Forelimb muscle (tissue), 1 donor: ENCODE measurements at places on chromosomes 13 and 19. TPM values are rescaled to one million over a fixed set of nuclear protein-coding genes. Genes with fewer than 3 reads are reported as not detected.

EID2B gene
- 2.0 TPM for polyA plus RNA-seq

RAB3A gene
- polyA plus RNA-seq = 4.2 TPM

ZNF616 gene
- 9.1 TPM for polyA plus RNA-seq

ZNF439 gene
- 4.4 TPM for polyA plus RNA-seq

ZNF816 gene
- polyA plus RNA-seq = 6.6 TPM

LENG1 gene
- 8.1 TPM for polyA plus RNA-seq

PPFIA3 gene
- polyA plus RNA-seq = 7.8 TPM

ZNF473 gene
- polyA plus RNA-seq = 7.3 TPM

ZNF93 gene
- polyA plus RNA-seq = 11.5 TPM

ZNF541 gene
- polyA plus RNA-seq = 0.08 TPM

SLC1A6 gene
- 0.20 TPM for polyA plus RNA-seq

COPE gene
- polyA plus RNA-seq = 74.9 TPM

PPM1N gene
- polyA plus RNA-seq = 1.0 TPM

ZNF569 gene
- 8.3 TPM for polyA plus RNA-seq

OR10H5 gene
- 0.04 TPM for polyA plus RNA-seq

RAB20 gene
- polyA plus RNA-seq = 1.8 TPM

DNA sequence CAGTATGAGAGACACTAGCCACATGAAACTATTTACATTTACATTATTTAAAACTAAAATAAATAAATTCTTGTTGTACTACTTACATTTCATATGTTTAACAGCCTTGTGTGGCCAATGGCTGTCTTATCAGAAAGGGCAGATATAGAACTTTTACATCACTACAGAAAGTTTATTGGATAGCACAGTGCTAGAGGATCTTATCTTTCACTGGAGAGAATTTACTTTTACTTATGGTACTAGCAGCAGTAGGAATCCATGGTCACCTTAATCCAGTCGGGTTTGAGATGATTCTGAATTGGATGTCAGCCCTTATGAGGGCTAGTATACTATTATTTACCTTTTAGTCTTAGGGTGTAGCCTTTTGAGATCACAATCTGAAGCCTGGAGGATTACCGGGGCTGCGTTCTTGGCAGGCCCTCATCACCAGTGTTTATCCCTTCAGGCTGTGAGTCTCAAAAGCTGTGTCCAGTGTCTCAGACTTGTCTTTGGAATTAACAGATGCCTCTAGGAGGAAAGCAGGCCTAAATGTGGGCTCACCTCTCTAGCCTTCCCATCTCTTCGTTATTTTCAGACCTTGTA lies 21.7 kb downstream of the IFT88 start:
- no peak for DNase-seq

GRCh38 chr13:79226938-79227337 lies 179.1 kb downstream of the RBM26 start:
- DNase-seq = no peak

DNA sequence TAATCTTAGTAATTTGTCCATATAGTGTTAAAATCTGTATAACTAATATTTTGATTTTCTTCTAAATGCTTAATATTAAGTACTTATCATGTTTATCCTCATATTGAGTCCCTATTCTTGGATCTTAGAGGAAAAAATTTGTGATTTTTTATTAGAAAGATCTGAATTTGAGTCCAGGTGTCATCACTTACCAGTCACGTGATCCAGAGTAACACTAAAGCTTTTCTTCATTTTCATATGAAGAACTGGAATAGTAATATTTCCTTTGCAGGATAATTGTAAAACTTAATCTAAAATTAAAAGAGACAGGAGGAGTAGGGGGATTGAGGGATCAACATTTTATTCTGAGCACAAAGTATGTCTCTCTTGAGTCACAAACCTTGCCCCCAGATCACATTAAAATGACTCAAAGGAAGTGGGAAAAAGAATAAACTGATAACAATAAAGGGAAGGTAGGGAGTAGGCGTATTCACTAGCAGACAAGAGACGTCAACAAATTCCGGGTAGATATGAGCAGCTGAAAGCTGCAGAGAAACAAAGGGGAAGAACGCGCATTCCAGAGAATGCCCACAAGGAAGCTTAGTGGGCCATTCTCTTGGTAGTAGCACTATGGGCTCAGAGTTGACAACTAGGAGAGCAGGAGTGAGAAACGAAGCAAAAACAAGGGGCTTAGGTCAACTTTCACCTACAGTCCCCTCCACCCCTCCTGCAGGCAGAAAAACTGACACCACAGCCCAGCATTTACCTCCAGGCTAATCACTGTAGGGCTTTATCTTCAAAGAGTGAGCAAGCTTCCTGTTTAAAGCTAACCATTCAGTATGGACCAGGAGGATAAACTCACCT lies 123.1 kb downstream of the SPRY2 start:
- no peak for DNase-seq

DNA sequence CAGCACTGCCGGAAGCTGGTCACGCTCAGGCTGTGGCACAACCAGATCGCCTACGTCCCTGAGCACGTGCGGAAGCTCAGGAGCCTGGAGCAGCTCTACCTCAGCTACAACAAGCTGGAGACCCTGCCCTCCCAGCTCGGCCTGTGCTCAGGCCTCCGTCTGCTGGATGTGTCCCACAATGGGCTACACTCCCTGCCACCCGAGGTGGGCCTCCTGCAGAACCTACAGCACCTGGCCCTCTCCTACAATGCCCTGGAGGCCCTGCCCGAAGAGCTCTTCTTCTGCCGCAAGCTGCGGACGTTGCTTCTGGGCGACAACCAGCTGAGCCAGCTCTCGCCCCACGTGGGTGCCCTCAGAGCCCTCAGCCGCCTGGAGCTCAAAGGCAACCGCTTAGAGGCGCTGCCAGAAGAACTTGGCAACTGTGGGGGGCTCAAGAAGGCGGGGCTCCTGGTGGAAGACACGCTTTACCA lies 3.2 kb upstream of the MAP2K7 start:
- no peak for DNase-seq

DNA sequence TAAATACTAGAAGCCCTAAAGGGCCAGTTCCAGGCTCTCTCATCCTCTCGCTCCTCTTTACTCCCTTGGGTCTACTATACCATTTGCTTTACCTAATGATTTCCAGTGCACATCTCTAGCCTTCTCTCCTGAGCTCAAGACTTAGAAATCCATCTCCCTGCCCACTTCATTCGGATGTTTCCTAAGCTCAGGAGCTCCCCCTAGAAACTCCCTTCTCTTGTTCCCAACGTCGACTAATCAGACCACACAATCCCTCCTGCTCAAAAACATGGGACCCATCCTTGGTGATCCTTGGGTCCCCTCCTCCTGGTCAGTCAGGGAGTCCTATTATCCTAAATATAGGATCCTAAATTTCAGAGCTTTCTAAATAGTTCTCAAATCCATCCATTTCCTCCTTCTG lies 21.1 kb upstream of the STK24 start:
- no peak for DNase-seq

DNA sequence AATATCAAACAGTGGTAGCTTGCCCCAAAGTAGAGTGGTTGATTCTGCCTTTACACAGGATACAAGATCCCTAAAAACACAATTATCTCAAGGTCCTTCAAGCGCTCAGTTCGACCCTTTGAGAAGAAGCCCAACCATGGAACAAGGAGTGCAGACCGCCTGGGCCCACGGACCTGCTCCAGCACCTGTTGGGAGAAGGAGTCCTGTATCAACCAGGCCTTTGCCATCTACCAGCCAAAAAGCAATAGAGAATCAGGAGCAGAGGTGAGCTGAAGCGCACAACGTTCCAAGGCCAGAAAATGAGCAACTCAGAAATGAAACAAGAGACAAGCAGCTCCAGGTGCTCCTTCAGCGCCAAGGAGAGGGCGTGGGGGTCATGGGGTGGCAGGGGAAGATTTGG lies 6.3 kb upstream of the LILRB3 start:
- DNase-seq = no peak

DNA sequence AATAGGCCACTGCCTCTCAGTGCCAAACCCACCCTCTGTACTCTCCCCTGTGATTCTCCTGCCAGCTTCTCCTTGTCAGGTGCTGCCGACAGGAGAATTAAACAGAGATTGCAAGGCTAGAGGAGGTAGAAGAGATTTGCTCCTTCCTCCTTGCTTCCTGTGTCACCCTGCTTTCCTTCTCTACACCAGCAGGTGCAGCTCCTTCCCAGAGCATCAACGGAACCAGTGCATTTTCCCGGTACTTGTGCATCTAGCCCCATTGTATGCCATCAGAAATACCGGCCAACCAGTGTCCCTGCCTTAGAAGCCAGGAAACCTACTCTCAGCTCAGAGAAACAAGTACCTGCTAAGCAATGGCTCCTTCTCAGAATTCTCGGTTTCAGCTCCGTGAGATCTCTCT lies 253.2 kb downstream of the SUCLA2 start:
- no peak for DNase-seq

DNA sequence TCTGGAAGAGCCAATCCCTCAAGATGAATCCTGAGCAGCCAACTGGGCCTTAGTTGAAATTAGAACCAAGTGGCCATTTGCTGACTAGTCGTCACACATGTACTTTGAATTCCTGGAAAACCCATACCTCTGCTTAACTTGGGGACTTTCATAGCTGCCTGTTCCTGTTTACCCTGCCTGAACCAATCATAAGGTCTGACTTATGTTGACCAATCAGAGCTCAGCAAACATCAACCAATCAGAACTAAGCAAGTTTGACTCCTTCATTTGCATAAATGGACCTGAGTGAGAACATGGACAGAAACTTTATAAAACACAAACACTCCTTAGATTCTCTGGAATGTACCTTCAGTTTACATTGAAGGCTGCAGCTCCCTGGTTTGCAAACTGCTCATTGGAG lies 50.8 kb downstream of the LATS2 start:
- no peak for DNase-seq

DNA sequence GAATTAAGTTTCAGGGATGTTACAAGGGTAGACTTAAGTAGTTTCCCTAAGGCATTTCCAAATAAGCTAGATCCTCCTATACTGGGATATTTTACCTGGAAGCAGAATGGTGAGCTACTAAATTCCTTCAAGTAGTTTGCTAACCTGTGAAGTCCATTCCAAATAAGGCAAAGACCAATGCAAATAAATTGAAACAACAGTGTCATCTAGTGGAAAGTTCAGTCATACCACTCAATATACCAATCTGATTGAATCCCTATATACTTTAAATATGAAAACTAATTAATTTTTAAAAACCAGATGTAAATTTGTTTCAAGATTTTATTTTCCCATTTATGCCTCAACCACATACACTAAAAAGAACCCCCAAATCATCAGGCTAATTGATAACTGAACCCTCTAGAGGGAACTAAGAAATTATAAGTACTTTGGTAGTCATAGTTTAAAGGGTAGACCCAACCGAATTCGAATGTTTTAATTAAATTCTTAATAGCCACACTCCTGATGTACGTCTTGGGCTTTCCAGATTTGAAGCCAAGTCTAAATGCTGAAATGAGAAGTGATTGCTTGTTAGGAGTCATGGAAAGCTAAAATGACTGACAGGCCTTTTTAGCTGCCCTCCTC lies 223.7 kb downstream of the TBC1D4 start:
- no peak for DNase-seq

- no peak for DNase-seq
These were observed 82.5 kb downstream of the CHST8 start for GRCh38 chr19:33704271-33704670.

GRCh38 chr13:49218493-49219051 lies 1.6 kb upstream of the MLNR start:
- DNase-seq = no peak

- DNase-seq = peak; percentile 40
These were observed 779.5 kb downstream of the GPC5 start for GRCh38 chr13:92177966-92178365.

- no peak for DNase-seq
These were observed at the start of gene ACER1 for GRCh38 chr19:6333439-6333838. Gene ACER1, minus strand, starts transcription at chr19:6333612. Its CDS starts 61 bp downstream, at chr19:6333551.

DNA sequence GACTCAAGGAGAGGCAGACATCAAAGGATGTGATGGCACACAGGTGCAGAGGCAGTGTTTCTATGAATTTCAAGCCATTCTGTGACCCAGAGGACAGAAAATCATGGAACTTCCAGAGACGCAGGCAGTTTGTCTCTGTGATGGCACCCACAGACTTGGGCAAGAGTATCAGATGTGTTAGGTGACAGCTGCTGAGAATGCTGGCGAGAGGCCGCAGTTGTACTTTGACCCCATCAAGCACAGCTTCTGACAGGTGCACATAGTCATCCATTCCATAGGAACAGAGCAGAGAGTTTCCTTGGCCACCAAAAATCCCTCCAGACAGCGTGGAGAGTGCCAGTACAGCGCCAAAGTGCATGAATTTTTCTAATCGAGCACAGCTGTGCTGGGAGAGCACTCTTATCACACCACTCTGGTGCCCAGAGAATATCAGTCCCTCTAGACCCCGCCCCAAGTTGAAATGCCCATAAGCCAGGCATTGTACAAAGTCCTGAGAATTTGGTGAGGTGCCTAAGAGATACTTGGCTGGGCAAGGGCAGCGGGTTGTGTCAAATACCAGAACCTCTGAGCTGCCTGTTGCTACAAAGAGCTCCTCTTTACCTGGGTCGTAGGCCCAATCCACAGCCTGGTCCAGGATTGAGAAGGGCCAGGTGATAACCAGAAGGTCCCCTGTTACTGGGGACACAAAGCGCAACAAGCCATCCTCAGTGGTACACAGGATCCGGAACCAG lies 12.4 kb downstream of the WDR87 start:
- no peak for DNase-seq

DNA sequence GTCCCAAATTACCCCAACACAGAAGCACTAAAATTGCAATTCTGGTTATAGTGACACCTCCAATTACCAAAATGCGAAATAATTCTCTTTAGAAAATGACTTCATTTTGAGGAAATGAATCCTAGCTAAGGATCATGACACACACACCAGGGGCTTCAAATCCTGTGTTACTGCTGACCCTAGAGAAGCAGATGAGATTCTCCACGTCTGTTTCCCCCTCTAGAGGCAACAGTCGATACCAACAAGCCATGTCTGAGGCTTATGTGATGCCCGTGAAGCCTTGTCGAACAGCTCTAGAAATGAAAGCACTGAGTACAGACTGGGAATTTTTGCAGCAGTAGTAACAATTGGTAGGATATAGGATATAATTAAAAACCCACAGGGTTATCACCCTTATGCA lies 153.6 kb upstream of the TMTC4 start:
- DNase-seq = no peak

GRCh38 chr19:8611877-8612806 lies 1.6 kb upstream of the ADAMTS10 start:
- no peak for DNase-seq

GRCh38 chr19:6233056-6233826 lies 46.5 kb downstream of the MLLT1 start:
- DNase-seq = no peak

- DNase-seq = no peak
These were observed 5.1 kb downstream of the JUNB start for GRCh38 chr19:12796146-12797071.

- DNase-seq = no peak
These were observed 276.0 kb downstream of the FOXO1 start for GRCh38 chr13:40390401-40390916.

DNA sequence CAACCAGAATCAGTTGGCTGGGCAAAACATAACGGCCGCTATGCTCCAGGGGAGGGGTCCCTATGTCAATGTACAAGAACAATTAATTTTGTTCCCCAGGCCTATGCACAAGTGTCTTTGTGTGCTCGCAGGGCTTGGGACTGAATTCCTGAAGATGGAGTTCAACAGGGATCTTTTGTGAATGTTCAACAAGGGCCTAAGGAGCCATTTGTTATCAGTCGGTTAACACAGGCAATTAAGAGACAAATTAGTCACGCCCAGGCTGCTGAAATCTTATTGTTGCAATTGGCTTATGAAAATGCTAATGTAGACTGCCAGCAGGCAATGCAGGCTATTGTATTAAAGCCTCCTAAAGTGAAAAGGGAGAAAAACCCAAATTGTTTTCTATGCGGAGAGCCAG lies 117.5 kb downstream of the ZNF429 start:
- no peak for DNase-seq

GRCh38 chr19:7921967-7922835 lies 2.1 kb downstream of the SNAPC2 start:
- no peak for DNase-seq
